Activated T-cell treated with anti-CD3 and anti-CD28 coated beads, Interleukin-2, amount 50 U/mL, for 72 hours (primary cell): ENCODE measurements at places on chromosomes 16 and 17. TPM values are rescaled to one million over a fixed set of nuclear protein-coding genes. Genes with fewer than 3 reads are reported as not detected.

CCDC144A gene
- total RNA-seq, result 3.1 TPM

DNA sequence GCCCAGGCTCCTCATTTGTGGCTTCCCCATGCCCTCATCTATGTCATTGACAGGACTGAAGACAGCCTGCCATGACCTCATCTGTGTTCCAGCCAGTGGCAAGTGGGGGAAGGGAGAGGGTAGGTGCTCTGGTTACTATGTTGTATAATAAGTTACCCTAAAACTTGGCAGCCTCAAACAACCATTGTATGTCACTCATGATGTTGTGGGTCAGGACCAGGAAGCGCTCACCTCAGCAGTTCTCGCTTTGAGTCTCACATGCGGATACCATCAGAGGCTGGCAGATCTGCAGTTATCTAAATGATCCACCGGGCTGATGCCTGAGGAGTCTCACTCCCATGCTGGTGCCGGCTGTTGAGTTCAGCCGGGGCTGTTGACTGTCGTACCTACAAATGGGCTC lies 89.0 kb upstream of the TMEM97 start:
- peak; percentile 62 for DNase-seq
- H3K4me3 ChIP-seq, result no peak overlapping the region
- peaks cover 19% of the 10 kb centered on the region for H3K4me1 ChIP-seq
- peaks cover 59% of the 10 kb centered on the region for H3K27me3 ChIP-seq
- no peak overlapping the region for H3K27ac ChIP-seq

FAM171A2 gene
- total RNA-seq, result 0.41 TPM

- H3K27ac ChIP-seq, result no peak overlapping the region
- H3K4me3 ChIP-seq, result no peak overlapping the region
- H3K27me3 ChIP-seq, result peaks cover 61% of the 10 kb centered on the region
- no peaks in the 10 kb centered on the region for H3K36me3 ChIP-seq
- DNase-seq, result no peak
Observed at GRCh38 chr17:47872651-47873161, 21.7 kb upstream of the SP6 start.

GRCh38 chr17:75891022-75891604 lies 5.6 kb downstream of the TRIM65 start:
- H3K27ac ChIP-seq, result no peak overlapping the region
- peaks cover 35% of the 10 kb centered on the region for H3K4me1 ChIP-seq
- H3K27me3 ChIP-seq, result no peaks in the 10 kb centered on the region
- DNase-seq, result no peak
- H3K36me3 ChIP-seq, result no peaks in the 10 kb centered on the region
- H3K4me3 ChIP-seq, result no peak overlapping the region

DNA sequence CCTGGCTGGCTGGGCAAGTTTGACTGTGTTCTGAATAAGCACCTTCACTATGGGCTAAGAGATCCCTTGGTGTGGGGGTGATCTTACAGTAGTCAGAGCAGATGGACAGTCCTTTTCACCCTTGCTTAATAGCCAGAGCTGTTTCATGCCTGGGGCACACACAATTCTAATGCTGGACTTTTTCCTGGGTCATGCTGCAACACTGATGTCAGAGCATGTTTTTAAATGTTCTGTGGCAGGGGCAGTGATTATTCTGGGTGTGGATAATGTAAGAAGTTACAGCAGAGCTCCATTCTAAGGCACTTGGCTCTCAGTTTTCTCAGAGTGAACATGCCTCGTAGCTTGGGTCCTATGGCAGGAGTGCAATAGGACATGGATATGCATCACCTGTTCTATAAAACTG lies 4.0 kb upstream of the CD68 start:
- H3K4me1 ChIP-seq, result peaks cover 87% of the 10 kb centered on the region
- H3K27me3 ChIP-seq, result no peaks in the 10 kb centered on the region
- H3K4me3 ChIP-seq, result peak overlapping the region; percentile 99
- DNase-seq, result no peak

ZNF267 gene
- 156 TPM for total RNA-seq
